ENCODE measurements at places on chromosomes 1 and 21.

GRCh38 chr1:78004719-78005447 is at the start of gene DNAJB4:
Gene DNAJB4 (plus strand): TSS chr1:78004939. CDS start chr1:78005111, 172 bp downstream.
- peak; percentile 99 for DNase-seq

DNA sequence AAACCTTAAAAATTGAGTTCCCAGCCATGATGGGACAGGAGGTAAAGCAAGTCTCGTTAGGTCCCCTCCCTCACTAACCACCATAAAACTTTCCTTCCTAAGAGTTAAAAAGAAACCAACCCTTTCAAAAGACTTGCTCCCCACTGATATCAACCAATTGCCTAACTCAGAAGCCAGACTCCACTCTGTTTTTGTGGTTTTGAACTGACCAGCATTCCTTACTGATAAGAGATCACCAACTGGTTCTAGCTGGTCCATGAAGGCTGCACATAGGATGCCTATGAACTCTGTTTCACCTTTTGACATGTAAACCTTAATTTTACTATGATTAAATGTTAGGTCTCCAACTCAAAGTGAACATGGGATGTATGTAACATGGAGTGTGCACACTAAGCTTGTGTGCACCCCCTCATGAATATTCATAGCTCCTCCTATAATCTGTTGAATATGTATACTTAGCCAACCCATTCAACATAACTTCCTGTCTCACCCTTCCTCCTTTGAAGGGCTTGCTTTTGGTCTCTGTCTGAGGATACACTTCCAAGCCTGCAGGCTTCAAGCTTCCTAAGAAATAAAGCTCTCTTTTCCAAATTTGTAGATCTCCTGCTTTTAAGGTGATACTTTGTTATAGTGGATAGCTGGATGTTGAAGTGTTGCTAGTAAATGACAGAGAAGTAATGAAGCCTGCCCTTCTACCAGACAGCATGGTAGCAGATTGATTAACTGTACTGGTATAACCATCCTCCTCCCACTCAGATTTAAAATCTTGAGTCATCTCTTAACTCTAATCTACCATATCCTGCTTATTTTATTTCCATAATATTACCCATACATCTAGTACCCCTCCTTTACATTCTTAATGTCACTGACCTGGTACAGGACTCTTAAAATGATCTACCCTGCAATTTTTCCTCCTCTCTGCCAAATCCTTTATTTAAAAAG is 95.6 kb downstream of the ZNF644 start:
- DNase-seq: peak; percentile 53

DNA sequence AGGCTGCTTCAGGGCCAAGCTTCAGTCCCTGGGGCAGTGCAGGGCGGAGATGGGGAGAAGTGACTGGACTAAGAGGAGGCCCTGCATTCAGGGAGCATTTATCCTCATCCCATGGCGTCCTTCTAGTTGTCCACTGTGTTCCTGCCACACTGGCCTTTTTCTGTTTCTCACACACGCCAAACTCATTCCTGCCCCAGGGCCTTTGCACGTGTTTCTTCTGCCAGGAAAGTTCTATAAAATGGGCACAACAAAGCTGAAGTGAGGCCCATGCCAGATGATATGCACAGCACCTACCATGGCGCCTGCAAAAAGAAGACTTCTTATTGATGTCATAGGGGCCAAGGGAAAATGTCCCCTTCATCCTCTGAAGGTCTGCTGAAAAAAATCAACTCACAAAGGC is 24.3 kb downstream of the MROH7 start:
- no peak for DNase-seq

GRCh38 chr1:36673202-36673601 is 190.5 kb upstream of the CSF3R start:
- DNase-seq: no peak

DNA sequence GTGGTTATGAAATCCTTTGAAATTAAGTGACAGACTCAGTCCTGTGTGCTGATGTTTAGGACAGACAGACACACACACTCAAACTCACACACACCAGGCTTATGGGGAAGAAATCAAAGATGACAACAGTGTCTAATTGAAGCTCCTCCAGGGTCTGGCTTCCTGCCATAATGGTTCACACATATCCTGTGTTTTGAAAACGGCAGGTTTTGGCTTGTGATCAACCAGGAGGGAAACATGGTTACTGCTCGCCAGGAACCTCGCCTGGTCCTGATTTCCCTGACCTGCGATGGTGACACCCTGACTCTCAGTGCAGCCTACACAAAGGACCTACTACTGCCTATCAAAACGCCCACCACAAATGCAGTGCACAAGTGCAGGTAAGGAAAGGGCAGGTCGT is 4.6 kb downstream of the MTARC1 start:
- no peak for DNase-seq

- no peak for DNase-seq
Measured at GRCh38 chr1:30413606-30414005, 309.8 kb downstream of the MATN1 start.

DNA sequence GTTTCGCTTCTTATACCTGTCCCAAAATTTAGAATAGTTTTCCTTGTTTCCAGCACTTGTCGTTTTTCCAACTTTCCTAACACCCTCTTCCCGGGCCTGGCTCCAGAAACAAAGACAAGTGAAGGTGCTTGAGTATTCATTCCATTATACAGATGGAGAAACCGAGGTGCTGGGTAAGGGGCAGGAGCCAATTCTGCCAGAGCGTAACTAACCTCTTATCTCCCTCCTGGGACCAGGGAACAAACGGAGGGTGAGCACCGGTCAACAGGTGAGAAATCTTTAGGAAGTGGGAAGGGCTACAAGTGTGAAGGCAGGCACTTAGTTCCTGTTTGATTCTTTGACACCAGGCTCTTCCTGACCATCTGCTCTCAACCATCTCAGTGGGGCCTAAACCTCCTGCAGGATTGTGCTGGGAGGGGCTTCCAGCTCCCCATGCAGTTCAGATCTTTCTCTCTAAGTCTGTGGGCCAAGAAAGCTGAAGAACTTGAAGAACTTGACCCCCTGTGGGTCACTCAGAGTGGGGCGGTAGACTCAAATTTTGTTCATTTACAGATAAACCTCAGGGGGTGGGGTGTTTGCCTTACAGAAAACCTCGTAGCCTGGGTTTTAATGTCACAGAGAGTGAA is 8.7 kb downstream of the PLXNA2 start:
- no peak for DNase-seq

GRCh38 chr1:89274411-89274857 is 1.8 kb upstream of the GBP5 start:
- peak; percentile 79 for DNase-seq

- DNase-seq: no peak
Measured at GRCh38 chr1:213585402-213585801, 402.4 kb upstream of the PROX1 start.

DNA sequence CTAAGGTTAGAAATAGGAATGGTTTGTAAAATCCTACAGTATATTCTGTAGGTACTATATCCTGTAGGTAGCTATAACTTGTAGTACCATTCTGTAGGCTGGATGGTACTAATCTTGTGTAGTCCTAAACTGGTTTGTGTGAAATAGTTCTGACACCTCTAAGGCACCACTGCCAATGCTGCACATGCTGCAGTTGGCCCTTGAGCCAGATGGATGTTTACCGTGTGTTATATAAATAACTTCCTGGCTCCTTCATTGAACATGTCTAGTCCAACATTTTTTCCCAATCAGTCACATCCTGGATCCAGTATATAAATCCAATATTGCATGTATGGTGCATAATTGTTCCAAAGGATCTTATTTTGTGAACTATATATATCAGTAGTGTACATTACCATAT is 89.5 kb upstream of the GNG4 start:
- peak; percentile 66 for DNase-seq

- no peak for DNase-seq
Measured at GRCh38 chr1:44296086-44296485, 59.0 kb downstream of the ERI3 start.

DNA sequence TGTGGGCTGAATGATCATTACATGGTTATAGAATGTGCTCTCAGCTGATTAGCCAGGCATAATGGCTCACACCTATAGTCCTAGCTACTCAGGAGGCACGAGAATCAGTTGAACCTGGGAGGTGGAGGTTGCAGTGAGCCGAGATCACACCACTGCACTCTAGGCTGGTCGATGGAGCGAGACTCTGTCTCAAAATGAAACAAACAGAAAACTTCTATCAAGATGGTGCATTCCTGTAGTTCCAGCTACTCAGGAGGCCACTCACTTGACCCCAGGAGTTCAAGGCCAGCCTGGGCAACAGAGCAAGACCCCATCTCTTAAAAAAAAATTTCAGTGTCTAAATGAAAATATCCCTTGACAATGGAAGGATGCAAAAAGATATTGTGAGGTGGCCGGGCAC is 10.9 kb downstream of the TIMM17A start:
- DNase-seq: no peak

GRCh38 chr1:226582966-226583365 is 34.4 kb downstream of the STUM start:
- no peak for DNase-seq

GRCh38 chr1:55380355-55380970 is 165.3 kb upstream of the USP24 start:
- no peak for DNase-seq

DNA sequence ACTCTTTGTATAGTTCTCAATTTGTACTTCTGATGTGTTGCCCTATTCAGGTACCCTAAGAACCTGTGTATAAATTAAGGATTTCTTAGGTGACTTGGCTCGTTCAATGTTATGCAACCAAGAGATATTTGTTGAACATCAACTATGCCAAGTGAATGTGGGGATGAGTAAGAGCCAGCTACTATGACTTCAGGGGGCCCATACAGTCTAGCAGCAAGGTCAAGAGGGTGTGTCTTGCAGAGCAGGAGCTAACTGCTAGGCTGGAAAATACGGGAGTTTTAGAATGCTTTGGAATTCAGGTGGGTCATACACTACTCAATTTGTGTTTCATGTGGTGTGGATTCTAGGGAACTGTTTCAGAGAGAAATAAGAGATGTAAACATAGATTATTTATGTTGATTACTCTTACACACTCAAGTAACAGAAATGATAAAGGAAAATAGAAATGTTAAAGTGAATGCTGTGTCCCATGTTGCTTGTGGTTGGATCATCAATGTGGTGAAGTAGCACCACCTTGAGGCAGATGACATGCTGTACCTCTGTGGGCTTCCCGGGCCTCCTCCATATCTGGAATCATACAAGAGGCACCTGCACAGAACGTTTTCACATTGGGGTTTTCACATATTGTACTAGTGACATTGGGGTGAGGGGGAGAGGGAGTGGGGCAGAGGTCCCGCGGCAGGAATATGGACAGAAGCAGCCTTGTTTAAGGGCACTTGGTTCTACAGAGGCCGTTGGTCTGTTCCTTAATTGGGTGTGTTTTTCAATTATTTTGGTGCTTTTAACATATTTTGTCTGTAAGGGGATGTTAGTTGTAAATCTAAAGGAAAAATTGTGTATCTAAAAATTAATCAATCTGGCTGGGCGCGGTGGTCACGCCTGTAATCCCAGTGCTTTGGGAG is 12.4 kb downstream of the ARPC5 start:
- peak; percentile 70 for DNase-seq

DNA sequence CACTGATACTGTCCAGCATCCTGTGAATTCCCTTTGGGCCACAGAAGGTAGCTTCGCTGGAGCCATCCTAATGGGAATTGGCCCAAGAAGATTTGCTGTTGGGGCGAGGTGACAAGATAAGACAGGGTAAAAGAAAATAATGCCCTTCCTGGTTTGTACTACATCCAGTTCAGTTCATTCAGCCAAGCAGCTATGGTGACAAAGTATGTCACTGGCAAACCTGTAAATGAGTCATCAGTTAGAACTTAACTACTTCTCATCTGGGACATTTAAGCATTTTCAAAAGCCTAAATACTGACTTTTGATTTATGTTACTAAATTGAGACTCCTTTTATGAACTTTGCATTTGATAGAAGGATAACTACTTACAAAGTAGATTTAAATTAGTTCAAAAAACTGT is 54.2 kb downstream of the WDR64 start:
- DNase-seq: peak; percentile 47

- no peak for DNase-seq
Measured at GRCh38 chr1:223319905-223320580, 43.9 kb downstream of the SUSD4 start.

DNA sequence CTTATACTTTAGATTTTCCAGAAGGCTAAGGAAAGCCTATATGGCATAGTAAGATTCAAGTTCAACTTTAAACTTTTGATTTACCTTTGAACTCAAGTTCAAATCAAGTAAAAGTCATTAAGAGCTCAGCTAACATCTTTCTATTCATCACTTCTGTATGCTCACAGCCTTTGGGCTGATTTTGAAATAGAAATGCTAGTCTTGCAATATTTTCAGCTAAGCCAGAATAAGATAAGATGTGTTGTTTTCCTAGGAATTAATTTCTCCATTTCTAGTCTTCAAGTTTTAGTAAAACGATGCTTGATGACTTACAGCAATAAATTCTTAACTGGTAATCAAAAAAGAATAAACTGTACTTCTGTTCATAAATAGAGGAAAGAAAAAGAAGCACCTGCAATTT is 35.6 kb downstream of the ATP1B1 start:
- no peak for DNase-seq

DNA sequence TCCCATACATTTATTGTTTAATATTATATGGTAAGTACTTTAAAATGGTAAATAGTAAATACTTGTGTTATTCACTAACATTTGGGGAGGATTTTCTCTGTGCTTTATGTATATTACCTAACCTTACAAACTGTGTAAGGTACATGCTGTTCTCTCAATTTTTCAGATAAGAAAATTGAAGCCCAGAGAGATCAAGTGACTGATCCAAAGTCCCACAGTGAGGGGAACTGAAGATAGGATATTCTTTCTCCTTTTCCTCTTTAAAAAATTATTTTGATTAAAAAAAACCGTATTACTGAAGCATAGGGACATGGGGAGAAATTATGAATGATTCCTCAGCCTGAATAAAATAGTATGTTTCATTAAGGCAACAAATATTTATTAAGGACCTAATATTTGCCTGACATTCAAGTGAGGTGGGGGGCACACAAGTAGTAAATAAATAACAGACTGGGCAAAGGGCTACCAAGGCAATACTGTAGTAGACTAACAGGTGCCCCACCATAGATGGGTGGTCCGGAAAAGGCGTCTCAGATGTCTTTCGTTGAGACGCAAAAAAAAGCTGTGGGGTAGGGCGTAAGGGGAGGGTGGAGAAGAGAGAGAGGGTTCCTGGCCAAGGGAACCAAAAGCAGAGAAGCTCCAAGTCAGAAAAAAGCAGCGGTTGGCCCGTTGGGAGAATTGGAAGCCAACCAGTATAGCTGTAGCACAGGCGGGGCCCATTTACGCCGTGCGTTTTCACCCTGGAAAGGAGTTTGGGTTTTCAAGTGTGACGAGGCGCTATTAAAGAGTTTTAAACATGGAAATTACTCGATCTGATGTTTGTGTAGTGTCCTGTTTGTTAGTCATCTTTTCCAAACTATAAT is 944 bp upstream of the AGO3 start:
- peak; percentile 60 for DNase-seq

Data from fibroblast of mammary gland (primary cell).